A549 (cell line): ENCODE measurements at places on chromosomes 2 and 18. TPM values are rescaled to one million over a fixed set of nuclear protein-coding genes. Genes with fewer than 3 reads are reported as not detected.

DNA sequence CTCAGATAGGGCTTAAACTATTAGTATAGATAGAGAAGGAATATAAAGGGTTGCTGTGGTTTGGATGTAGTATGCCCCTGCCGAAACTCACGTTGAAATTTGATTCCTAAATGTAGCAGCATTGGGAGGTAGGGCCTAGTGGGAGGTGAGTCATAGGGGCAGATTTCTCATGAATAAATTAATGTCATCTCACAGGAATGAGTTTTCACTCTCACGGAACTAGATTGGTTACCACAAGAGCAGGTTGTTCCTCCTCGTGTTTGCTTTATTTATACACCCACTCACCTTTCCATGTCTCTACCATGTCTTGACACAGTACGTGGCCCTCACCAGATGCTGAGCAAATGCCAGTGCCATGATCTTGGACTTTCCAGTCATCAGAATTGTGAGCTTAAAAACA is 218.2 kb downstream of the RBM43 start:
- no peak for DNase-seq

DNA sequence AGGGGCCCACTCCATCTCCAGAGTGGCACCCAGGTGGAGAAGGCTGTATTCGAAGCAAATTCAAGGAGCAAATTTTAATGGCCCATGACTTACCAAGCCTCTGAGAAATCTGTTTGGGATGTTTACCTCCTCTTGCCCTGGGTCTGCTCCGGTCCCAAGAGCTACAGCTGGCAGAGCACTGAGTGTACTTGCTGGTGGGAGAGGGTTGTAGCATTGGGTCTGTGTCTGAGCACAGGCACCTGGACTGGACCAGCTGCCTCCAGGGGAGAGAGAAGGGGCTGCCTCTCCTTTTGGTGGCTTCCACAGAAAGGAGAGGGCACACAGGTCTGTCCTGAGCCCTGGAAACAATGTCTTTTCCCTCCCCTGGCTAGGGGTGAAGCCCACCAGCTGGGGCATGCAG is 9.8 kb downstream of the EN1 start:
- DNase-seq = no peak

- peak; percentile 28 for DNase-seq
Measured at GRCh38 chr2:61328707-61329251, 142.1 kb downstream of the USP34 start.

GRCh38 chr2:25043241-25043867 is 1.5 kb downstream of the EFR3B start:
- DNase-seq = peak; percentile 62

DNA sequence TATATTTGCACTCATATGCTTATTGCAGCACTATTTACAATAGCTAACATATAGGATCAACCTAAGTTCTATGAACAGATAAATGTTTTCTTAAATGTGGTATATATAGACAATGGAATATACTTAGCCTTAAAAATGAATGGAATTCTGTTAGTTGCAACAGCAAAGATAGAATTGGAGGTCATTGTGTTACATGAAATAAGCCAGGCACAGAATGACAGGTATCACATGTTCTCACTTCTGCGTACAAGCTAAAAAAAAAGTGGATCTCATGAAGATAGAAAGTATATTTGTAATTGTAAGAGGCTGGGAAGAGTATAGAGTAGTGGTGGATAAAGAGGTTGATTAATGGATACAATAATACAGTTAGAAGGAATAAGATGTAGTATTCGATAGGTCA is 255.5 kb upstream of the SETBP1 start:
- DNase-seq = no peak

DNA sequence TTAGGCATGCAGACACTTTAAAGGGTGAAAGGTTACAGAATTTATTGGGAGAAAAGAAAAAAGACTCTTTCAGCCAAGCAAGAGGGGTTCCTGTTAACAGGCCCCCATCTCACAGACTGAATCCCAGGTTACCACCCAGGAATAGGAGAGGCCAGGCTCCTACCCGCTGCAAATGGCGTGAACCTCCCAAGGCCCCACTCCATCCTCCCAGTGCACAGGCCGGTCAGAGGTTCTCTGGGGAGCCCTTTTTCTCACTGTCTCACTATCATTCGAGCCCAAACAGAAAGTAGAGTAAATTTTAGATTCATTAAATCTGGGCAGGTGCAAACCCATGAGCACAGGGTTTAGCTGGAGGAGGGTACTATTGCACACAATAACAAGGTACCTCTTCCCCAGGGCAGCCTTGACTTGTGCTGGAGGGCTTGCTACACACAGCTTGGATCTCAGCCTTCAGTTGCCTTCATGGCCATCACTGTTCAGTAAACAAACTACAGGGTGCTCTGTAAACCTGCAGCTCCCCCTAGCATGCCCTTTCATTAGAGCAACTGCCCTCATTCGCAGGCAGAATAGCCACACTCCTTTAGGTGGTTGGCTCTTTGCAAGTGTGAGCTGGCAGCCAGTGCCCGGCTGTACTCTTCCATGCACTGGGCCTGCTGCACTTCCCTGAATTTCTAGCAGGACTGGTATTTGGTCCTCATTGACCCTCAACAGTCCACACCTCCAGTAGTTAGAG is 7.3 kb upstream of the PLEK start:
- peak; percentile 67 for DNase-seq

AQP12B gene
- polyA plus RNA-seq = not detected in 3 replicates

DYNAP gene
- polyA plus RNA-seq = not detected in 3 replicates
